ENCODE measurements at places on chromosomes 4 and X. TPM values are rescaled to one million over a fixed set of nuclear protein-coding genes. Genes with fewer than 3 reads are reported as not detected.

UCP1 gene
- polyA plus RNA-seq, result not detected

CLCN3 gene
- polyA plus RNA-seq, result 51.7 TPM

USP51 gene
- 0.95 TPM for polyA plus RNA-seq

SYNPO2 gene
- polyA plus RNA-seq, result 71.7 TPM

CPXCR1 gene
- polyA plus RNA-seq, result not detected

NPY2R gene
- polyA plus RNA-seq, result not detected

GK2 gene
- not detected for polyA plus RNA-seq

MTCP1 gene
- 10.6 TPM for polyA plus RNA-seq

TCEAL6 gene
- polyA plus RNA-seq, result not detected

FOXR2 gene
- not detected for polyA plus RNA-seq

ASMT gene
- not detected for polyA plus RNA-seq

GPRIN3 gene
- 0.01 TPM for polyA plus RNA-seq

IL3RA gene
- polyA plus RNA-seq, result not detected

DNA sequence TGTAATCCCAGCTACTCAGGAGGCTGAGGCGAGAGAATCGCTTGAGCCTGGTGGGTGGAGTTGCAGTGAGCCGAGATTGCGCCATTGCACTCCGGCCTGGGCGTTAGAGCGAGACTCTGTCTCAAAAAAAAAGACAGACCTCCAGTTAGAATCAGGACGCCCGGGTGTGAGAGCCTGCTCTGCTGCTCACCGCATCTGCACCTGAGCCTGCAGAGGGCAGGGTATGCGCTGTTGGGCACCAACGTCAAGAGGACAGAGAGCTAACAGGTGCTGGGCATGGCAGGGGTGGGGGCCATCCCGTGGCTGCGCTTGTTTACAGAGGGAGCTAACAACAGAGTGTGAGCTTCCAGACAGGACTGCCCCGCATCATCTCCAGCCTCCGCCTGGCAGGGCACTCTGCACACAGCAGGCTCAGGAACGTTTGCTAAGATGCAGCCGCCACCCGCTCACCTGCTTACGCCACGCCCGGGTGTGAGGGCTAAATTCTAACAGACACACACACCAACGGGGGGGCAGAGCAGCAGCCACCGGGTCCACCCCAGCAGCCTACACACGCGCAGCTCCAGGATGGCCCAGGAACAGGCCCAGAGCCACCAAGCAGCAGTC lies 50.0 kb upstream of the CPLX1 start:
- no peak for DNase-seq

DNA sequence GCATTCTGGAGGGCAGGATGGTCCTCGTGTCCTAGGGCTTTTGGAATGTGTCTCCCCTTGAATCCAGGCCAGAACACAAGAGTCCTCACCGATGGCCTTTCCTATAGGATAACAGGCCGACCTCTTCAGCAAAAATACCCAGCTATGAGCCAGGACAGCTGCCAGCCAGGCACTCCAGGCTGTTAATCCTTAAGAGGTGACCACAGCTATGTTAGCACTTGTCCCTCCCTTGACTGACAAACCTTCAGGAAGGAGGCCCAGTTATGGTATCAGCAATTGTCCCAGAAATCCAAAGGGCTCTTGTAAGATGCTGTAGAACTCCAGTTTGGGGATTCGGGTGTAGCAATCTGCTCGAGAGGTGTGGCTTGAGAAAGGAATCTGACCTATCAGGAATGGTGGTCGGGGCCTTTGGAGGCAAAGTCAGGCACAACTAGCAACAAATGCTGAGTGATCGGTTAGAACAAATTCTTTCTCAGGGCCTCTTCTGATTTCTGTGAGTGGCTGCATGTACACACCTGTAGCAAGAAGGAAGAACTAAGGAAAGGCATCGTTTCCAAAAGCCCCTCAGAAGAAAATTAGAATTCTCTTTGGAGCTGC lies 54.6 kb downstream of the PTCHD1 start:
- DNase-seq, result no peak

GRCh38 chr4:141731481-141731880 lies 95.1 kb downstream of the IL15 start:
- no peak for DNase-seq

DNA sequence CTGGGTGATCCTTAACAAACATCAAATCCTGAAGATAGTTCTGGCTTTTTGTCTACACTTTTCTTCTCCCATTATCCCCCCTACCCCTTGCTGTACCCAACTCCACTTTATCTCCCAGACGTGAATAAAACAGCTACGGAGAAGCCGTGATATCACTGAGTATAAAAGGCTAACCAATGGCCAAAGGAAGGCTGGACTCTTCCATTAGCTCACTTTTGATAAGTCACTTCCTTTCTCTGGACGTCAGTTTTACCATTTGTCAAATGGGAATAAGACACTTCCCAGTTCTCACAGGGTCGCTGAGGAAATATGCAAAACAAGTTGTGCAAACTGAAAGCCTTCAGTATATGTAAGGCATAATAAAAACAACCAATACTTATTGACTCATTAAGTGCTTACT lies 38.6 kb upstream of the EDA2R start:
- DNase-seq, result peak; percentile 39

GRCh38 chr4:54737421-54737820 lies 79.7 kb downstream of the KIT start:
- DNase-seq, result no peak

GRCh38 chr4:7103607-7104365 lies 35.9 kb upstream of the GRPEL1 start:
- no peak for DNase-seq

- no peak for DNase-seq
These were observed 174.0 kb downstream of the GLUD2 start for GRCh38 chrX:121221322-121221977.

- DNase-seq, result peak; percentile 75
These were observed at the start of gene DNAJB14 for GRCh38 chr4:99946356-99947189. Gene DNAJB14, minus strand, starts transcription at chr4:99946618. Its CDS starts 47 bp downstream, at chr4:99946571.

DNA sequence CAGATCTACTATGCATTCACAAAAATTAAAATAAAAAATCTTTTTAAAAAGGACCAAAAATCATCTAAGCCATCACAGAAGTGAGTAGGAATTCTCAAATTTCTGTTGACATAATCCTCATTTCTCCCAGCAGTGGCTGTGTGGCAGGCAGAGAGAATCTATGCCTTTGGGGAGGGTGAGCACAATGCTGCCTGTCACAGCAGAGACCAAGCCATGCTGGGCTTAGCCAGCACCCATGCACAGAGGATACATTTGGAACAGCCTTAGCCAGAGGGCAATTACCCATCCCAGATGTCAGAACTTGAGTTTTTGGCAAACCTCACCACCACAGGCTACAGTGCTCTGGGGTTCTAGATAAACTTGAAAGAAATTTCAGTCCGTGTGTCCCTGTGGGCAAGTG lies 1274.8 kb upstream of the ADGRL3 start:
- DNase-seq, result no peak

DNA sequence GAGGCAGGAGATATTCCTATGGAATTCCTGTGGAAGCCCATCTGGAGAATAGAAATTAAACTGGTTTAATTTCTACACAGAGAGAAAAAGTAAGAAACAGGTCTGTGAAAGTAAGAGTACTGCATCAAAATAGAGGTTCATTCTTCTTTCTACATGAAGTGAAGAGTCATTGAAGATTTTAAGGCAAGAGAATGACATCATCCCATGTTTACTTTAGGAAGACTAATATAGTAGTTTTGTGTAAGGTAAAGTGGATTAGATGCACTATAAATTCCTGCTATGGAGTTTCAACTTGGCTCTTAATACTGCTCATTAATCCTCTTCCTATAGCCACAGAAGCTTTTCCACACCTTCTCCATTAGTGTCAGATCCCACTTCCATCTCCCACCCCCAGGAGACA lies 47.6 kb downstream of the CNGA1 start:
- DNase-seq, result no peak

GRCh38 chr4:114999880-115000279 lies 113.5 kb downstream of the NDST4 start:
- DNase-seq, result no peak

Measured in fibroblast of lung (primary cell).